Activated CD4-positive, alpha-beta T cell treated with anti-CD3 and anti-CD28 coated beads, Interleukin-2, amount 10 ng/mL, durations not matched to agents 7 days and 5 days (primary cell): ENCODE measurements at places on chromosomes 2 and 18.

DNA sequence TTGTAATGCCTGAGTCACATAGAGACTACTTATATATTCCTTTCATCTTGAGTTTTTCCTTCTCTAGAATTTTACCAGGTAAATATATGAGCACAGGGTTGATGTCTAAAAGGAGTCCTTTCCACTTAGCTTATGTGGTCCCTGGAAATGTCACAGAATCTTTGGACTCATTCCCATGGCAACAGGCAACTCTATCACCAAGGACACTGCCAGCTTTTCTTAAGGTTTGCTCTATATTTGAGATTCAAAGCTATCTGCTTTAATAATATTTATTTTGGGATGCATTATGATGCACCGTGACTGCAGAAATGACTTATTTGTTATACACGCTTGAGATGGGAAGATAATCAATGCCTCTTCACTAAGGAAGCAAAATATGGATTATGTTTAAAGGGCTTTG, 363.0 kb downstream of the PLCL1 start:
- no peak for DNase-seq

DNA sequence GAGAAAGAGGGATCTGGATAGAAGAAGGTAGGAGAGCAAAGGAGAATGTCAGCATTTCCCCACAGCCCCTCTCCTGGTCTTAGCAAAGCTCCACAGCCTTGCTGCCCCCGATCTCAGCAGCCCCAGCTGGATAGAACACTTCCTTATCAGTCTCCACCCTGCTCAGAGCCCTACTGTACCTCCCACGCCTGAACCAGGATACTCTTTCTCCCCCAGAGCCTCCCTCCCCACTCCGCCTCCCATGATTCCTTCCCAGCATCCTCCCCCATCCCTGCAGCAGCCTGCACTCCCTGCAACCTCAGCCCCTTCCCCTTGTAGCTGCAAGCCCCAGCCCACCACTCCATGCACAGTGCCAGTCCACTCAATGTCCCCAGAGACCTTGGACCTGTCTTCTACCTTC, 25.8 kb downstream of the PLB1 start:
- no peak for DNase-seq

DNA sequence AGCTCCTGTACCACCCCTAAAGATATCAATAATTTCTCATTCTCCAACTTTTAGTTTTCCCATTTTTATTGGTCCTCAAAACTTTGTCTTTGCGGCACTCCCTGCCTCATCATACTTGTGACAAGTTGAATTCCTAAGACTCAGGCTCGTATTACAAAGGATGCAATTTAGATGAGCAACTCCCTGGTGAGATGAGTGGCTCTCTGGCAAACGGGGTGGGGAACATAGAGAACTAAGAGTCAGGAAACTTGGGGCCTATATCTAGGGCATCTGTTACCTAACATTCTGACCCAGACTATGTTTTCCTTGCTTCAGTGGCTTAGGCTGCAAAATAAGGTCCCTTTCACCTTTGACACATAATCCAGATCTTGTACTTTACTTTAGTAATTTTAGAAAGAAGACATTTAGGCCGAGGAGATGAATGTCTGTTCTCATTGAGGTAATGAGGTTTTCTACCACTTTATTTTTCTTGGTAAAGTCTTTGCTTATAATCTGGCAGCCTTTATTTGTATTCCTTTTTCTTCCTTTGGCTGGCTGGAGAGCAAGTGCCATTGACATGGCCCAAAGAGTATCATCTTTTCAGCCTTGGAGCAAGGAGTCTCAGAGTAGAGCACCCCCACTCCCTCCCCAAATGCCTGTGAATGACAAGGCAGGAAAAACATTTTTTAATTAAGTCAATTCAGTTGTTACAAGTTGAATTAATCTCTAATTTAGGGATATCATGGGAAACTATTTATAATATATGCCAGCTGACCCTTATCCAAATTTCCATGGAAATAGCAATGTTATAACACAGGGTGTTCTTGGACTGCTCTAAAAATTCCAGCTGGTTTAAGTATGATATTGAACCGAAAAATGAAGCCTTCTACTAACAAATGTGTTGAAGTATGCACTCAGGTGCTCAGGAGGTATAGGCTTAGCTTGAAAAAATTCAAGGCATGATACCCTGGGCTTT, 15.2 kb downstream of the TSPYL6 start:
- no peak for DNase-seq

DNA sequence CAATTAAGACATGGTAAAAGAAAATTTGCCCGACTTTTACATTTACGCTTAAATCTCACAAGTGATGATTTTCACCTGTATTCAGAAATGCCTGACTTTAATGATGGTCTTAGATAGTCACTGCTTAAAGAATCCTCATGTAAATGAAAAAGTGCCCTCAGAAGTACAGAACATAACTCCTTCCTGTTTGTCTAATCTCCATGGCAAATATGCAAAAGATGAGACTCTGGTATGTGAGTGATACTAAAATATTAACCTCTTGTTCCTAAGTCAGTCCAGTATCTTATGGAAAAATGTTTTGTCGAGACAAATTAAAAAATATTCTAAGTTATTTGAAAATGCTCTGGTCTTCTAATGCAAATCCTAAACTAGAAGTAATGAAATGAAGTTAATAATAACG, 29.2 kb downstream of the KCTD1 start:
- no peak for DNase-seq

DNA sequence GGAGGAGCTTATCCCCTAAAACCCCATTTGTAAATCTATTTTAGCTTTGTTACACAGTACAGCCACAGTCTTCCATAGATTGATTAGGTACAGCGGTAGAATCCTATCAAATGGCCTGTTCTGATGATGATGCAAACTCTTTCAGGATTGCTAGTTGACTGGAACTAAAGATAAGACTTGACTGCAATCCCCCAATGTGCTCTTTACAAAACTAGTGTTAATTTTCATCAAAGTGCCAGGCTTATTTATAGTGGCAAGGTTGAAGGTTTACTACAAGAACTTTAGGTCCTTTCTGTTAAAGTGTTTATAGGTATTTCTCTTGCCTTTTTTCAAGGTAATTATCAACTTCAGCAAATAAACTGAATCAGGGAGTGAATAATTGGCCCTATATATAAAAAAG, 9.0 kb upstream of the OTX1 start:
- no peak for DNase-seq

DNA sequence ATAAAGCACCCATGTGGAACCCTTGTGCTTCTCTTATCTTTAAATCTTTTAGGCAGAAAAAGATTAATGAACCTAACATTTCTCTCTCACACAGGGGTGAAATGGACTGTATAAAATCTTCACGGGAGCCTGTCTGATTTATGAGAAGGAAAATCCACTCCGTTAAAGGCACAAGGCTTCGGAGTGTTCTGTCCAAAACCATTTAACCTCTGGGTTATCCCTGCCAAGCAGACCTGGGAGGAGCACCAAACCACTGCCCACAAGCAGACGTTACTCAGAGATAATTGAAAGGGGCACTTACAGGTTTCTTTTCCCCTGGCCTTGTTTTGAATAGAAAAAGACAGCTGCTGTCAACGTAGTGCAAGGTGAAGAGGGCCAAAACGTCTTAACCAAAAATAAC, 184.4 kb upstream of the DOK6 start:
- no peak for DNase-seq

DNA sequence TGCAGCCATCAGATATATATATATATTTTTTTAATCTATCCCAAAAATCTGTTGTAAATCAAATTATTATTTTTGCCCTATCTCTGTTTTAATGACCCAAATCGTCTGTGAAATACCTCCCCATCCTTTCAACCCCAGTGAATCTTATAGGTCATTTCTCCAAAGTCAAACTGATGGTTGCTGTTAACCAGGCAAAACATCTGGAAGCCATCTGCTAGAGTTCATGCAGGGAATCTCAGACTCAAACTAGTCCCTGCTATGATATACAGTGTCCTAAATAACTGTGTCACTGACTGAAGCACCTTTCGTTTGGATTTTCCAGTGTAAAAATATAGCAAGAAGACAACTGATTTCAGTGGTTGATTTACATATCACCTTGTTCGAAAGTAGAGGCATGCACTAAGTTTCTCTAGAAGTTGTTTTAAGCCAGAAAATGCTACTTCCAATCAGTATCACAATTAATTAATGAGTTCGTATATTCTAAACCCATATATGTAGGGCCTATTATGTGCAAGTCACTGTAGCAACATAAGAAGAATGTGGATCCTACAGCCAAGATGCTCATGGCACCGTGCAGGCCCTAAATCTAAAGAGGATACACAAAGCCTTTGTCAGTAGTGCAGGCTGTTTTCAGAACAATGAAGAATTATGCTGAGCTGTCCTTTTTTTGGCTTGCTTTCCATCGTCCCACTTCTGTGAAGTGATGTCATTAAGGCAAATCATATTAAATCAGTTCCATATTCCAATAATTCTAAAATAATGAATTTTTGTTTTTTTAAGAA, 566.0 kb downstream of the STK39 start:
- no peak for DNase-seq

DNA sequence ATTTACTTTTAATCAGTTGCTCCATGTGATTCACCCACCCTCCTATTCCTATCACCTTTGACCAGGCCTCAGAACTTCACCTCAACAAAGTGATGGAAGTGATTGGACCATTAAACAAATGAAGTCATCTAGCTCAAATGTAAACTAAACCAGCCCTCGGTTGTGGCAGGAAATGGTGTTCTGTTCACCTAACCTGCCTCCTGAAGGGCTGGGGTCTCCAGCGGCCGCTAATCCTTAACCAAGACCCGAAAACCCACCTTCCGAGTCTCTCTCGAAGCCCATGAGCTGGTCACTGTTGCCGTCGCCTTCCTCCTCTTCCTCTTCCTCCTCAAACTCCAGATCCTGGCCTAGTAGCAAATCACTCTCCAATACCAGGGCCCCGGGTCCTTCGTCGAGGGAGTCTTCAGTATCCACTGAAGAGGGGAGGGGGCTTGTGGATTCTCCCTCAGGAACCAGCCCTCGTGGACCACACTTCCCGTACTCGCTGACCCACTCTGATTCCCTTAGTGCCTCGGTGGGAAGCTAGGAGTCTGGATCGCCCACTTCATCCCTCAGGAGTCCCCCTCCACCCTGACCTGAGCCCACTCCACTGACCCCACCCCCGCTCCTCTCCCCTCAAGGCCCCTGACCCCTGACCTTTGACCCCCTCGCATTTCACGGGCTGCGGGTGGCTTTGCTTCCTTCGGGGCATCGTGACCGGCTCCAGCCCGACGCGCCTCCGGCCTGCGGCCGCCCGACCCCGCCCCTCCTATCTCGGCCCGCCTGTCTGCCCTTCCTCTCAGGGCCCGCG, 503 bp downstream of the ZNF513 start:
- peak; percentile 73 for DNase-seq

GRCh38 chr2:238016526-238016925, 44.3 kb upstream of the SCLY start:
- no peak for DNase-seq

DNA sequence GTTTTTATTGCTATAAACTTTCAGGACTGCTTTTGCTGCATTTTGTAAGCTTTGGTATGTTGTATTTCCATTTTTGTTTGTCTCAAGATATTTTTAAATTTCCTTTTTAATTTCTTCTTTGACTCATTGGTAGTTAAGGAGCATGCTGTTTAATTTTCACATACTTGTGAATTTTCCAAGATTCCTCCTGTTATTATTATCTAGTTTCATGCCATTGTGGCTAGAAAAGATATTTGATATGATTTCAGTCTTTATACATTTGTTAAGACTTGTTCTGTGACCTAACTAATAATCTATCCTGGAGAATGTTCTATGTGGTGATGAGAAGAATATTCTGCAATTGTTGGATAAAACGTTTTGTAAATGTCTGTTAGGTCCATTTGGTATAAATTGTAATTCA, 62.1 kb downstream of the NUP35 start:
- DNase-seq, result no peak

- DNase-seq, result no peak
Observed at GRCh38 chr2:181575650-181576025, 81.3 kb downstream of the CERKL start.

DNA sequence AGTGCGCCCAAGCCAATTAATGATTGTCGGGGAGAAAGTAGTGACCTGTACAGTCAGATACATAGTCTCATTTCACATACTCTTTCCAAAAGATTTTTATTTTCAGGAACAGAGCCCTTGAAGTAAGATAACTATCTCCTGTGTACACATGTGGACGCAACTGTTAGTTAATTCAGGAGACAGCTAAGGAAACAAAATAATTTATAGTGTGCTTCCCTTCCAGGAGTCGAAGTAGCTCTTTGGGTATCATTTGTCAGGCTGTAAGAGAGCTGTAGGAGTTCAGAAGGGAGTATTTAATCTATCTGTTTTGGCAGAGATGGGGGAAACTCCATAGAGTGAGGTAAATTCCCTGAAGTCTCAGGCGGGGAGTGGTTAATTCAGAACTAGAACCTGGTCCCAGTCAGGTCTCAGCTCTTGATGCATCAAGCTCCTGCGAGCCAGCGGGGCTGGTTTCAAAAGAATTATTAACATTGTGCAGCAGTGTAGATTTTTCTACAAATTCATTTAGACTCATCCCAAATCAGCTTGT, 63.0 kb downstream of the MAPK4 start:
- DNase-seq, result no peak

DNA sequence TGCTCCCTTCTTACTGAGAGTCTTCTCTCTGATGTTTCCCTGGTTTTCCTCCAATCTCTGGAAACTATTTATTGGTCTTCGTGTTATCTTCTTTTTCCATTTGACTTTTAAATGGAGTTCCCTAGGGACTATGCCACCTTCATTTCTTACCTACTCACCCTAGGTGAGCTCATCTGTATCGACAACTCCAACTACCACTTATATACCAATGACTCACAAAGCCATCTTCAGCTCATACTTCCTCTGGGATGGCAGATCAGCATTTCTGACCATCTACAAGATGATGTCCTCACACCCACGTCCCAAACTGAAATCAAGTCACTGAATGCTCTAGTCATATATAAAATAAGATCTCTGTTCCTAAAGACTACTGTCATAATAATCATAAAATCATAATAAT, 40.6 kb downstream of the CFAP210 start:
- no peak for DNase-seq

DNA sequence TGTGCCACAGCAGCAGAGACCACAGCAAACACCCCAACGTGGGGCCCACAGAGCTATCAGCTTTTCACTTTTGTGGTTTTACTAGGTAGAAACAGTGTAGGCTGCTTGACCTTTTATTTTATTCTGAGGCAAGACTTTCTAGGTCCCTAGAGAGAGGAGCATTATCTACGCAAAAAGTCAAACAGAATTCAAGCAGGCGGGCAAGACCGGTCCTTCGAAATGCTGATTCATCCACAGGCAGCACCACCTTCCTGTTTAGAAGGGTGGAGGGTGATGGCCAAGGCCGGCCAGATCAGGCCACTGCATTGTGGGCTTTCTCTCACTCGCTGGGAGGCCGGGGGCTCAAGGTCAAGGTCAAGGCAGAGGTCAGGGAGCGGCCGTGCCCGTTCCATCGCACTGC, 573.0 kb downstream of the GALR1 start:
- DNase-seq, result no peak

- DNase-seq, result no peak
Observed at GRCh38 chr2:233989221-233989858, 61.2 kb upstream of the SPP2 start.
